Femur (tissue), 1 donor: ENCODE measurements at places on chromosomes 12 and 14.

GRCh38 chr12:114504311-114504710, 98.4 kb upstream of the TBX5 start:
- no peak for DNase-seq

DNA sequence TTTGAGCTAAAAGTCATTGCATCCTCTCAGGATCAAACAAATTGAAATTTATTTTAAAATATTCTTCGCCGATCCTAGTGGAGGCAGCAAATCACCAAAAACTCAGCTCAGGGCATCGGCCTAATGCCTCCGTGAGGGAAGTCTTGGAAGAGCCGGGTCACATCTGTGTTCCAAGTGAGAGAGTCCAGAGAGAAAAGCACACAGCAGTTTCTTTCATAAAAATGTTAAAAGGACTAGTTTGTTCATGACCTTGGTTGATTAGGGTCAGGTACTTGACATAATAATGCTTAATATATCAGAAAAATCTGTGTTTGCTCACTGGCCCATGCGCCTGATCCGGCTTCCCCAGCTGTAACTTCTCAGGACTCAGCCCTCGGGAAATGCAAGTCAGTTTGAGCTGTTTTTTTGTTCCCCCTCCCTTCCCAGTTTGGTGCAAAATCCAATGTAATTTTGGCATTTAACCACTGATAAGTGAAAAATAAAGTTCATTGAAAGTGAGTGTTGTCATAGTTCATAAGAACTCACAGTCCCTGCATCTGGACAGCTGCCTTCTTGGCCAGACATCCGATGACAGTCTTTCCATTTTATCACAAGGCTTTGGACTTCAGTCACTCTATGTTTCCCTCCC, 161.7 kb downstream of the CAND1 start:
- DNase-seq = peak; percentile 72

DNA sequence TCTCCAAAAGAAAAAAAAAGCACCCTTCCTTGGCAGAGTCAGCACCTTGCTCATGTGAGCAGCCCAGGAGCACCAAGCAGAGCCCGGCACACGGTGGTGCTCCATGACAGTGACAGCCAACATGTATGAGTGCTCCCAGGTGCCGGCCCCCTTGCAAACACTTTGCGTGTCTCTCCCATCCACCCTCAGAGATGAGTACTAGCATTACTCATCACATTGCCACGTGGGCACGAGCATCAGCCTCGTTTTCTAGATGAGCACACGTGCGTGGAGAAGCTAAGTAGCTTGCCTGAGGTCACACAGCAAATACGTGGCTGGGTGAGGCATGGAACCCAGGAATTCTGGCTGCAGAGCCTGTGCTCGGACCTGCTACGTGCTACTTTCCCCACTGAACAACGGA, 177.9 kb upstream of the PRMT8 start:
- no peak for DNase-seq

DNA sequence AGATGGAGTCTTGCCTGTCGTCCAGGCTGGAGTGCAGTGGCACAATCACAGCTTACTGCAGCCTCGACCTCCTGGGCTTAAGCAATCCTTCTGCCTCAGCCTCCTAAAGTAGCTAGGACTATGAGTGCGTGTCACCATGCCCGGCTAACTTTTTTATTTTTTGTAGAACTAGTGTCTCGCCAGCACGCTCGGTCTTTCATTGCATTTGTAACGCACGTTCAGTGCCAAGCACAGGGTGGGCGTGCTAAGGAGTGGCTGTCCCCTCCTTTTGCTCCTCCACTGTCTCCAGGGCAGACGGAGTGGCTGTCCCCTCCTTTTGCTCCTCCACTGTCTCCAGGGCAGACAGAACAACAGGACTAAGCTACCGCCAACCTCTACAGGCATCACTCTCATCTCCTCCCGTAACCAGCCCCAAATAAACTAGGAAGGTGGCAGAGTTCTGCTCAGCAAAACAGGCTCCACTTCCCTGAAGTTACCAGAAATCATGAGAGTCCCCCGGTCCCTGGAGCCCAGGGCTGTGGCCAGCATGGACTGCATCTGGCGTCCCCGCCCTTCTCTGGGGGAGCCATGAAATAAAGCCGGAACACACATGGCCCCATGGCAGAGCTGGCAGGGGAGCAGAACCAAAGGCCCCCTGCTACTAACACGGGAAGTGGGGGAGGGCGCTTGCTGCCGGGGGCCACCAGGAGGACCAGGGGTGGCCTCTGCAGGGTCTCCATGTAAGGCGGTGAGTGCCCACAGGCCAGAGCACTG, 60.2 kb downstream of the CCDC88C start:
- DNase-seq = no peak
